ENCODE measurements at places on chromosomes 1 and 21. TPM values are rescaled to one million over a fixed set of nuclear protein-coding genes. Genes with fewer than 3 reads are reported as not detected.

The UBE2U gene
- not detected for total RNA-seq

The TMOD4 gene
- not detected for total RNA-seq

The NR5A2 gene
- total RNA-seq: not detected

The OVAAL gene
- not detected for total RNA-seq

The SYNC gene
- 15.6 TPM for total RNA-seq

The PTPN14 gene
- 19.0 TPM for total RNA-seq

The TGFB2 gene
- total RNA-seq: 13.6 TPM

The SELE gene
- total RNA-seq: 0.29 TPM

The PRAMEF18 gene
- total RNA-seq: not detected

DNA sequence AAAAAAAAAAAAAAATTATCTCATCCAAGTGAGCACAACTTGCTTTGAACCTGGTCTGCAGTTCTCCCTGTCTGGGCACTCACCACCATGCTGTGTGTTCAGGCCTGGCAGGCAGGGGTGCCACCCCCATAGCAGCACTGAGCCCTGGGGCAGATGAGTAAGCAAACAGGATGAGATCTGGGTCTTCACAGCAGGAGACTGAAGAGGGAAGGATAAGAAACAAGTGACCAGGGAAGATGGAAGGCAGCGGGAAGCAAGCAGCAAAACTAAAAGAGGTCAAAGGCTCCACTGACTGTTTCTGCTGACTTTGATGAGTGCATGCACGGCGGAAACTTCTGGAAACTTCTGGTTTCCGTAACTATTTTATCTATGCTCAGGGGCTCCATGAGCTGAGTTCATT, 133.5 kb upstream of the SOD1 start:
- no peaks in the 10 kb centered on the region for H3K4me1 ChIP-seq
- no peak for DNase-seq
- no peak overlapping the region for H3K4me3 ChIP-seq
- no peaks in the 10 kb centered on the region for H3K27me3 ChIP-seq

DNA sequence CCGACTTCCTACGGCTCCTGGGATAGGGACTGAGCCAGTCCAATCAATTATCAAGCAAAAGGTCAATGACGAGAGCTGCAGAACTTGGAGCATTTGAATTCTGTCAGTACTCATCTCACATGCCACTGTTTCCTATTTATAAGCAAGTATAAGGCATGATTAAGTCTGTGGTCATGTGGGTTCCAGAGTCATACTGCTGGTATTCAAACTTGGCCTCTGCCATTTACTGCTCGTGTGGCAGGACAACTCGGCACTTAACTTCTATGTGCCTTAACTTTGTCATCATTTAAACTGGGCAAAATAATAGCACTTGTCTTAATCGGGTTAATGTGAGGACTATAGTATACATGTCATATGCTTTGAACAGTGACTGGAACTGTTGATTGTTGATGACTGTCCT, 44.9 kb upstream of the TNFSF18 start:
- H3K4me3 ChIP-seq: no peak overlapping the region
- DNase-seq: no peak
- no peaks in the 10 kb centered on the region for H3K36me3 ChIP-seq
- H3K27me3 ChIP-seq: no peaks in the 10 kb centered on the region
- no peak overlapping the region for H3K27ac ChIP-seq

DNA sequence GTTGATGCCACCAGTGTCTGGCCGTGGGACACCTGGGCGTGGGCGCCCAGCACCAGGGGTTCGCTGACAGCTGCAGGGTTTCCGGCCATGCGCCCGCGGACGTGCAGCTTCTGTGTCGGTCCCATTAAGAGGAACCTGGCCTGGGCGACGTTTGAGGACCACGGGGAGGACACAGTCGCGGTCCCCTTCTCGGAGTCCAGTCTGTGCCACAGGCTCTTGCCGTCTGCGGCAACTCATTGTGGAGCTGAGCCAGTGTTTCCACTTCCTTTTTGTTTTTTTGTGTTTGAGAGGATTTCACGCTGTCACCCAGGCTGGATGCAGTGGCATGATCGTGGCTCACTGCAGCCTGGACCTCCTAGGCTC, 1.6 kb upstream of the C1orf159 start:
- DNase-seq: no peak
- no peak overlapping the region for H3K4me3 ChIP-seq
- peaks cover 28% of the 10 kb centered on the region for H3K4me1 ChIP-seq
- no peaks in the 10 kb centered on the region for H3K27me3 ChIP-seq

DNA sequence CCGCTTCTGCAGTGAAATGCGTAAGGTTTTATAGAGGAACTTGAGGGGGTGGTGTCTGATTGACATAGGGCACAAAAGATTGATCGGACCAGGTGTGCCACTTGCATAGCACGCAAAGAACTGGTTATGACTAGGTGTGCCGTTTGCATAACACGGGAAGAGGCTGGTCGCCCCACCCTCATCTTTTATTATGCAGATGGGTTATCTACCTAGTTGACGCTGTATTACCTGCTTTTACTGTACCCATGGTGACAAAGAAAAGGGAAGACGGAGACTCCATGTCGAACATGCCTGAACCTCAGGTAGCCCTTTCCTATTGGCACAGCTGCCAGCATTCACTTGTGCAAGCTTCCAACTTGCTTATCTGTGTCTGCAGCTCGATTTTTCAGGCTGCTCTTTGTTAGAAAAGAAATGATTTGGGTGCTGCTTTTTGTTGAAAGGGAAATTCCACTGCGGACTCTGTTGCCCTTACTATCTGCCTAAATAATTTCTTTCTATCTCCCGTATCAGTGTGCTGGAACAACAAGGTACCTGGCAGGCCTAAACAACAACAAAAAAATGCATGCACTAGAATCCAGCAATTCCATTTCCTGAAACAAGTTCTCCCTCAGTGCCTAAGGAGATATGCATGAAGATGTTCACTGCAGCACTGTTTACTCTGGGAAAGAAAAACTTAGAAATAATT, 194.4 kb upstream of the KAZN start:
- H3K4me3 ChIP-seq: no peak overlapping the region
- H3K27me3 ChIP-seq: no peaks in the 10 kb centered on the region
- H3K36me3 ChIP-seq: no peaks in the 10 kb centered on the region

GRCh38 chr21:45204395-45204794, 83.3 kb downstream of the POFUT2 start:
- H3K4me1 ChIP-seq: peaks cover 9% of the 10 kb centered on the region
- H3K27ac ChIP-seq: no peak overlapping the region
- peaks cover 76% of the 10 kb centered on the region for H3K36me3 ChIP-seq
- DNase-seq: no peak

- no peak overlapping the region for H3K4me3 ChIP-seq
- H3K36me3 ChIP-seq: peaks cover 15% of the 10 kb centered on the region
- H3K27me3 ChIP-seq: no peaks in the 10 kb centered on the region
- H3K4me1 ChIP-seq: no peaks in the 10 kb centered on the region
Observed at GRCh38 chr1:236750928-236751327, 44.2 kb upstream of the MTR start.

- no peak overlapping the region for H3K27ac ChIP-seq
- H3K36me3 ChIP-seq: no peaks in the 10 kb centered on the region
- no peak for DNase-seq
- no peak overlapping the region for H3K4me3 ChIP-seq
- no peaks in the 10 kb centered on the region for H3K27me3 ChIP-seq
Observed at GRCh38 chr1:116506132-116507004, 64.5 kb downstream of the CD58 start.

GRCh38 chr1:225458222-225458631, 30.4 kb upstream of the LBR start:
- H3K4me1 ChIP-seq: peaks cover 21% of the 10 kb centered on the region
- H3K27me3 ChIP-seq: no peaks in the 10 kb centered on the region
- no peak for DNase-seq
- H3K36me3 ChIP-seq: no peaks in the 10 kb centered on the region
- H3K4me3 ChIP-seq: no peak overlapping the region
- peak overlapping the region; percentile 24 for H3K27ac ChIP-seq

GRCh38 chr1:113456967-113457366, 66.7 kb downstream of the MAGI3 start:
- H3K36me3 ChIP-seq: no peaks in the 10 kb centered on the region
- peak; percentile 40 for DNase-seq
- H3K27me3 ChIP-seq: no peaks in the 10 kb centered on the region
- H3K27ac ChIP-seq: peak overlapping the region; percentile 72
- H3K4me1 ChIP-seq: peaks cover 44% of the 10 kb centered on the region

- no peaks in the 10 kb centered on the region for H3K27me3 ChIP-seq
- peaks cover 58% of the 10 kb centered on the region for H3K36me3 ChIP-seq
- H3K4me3 ChIP-seq: no peak overlapping the region
- DNase-seq: no peak
Observed at GRCh38 chr1:180970333-180971079, 52.2 kb downstream of the STX6 start.

DNA sequence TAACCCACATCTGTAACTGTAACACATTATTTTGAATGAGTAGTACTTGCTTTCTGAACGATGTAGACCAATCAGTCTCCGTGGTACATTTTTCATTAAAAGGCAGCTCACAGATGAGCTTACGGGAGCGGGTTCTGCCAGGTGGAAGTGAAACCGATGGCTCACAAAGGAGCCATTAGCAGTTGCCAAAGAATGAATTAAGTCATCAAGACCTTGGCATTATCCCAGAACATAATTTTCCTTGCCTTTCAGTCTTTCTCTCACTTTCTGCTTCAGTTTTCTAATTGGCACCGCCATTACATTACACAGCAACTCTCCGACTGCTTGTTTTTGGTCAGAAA, 33.5 kb upstream of the UTS2 start:
- H3K4me3 ChIP-seq: peak overlapping the region; percentile 19
- H3K27me3 ChIP-seq: peaks cover 29% of the 10 kb centered on the region

GRCh38 chr1:161121834-161122233, 3.9 kb downstream of the NIT1 start:
- no peak overlapping the region for H3K4me3 ChIP-seq
- peaks cover 58% of the 10 kb centered on the region for H3K36me3 ChIP-seq
- H3K27ac ChIP-seq: no peak overlapping the region
- peaks cover 21% of the 10 kb centered on the region for H3K4me1 ChIP-seq

GRCh38 chr1:180301135-180301742, 71.2 kb downstream of the LHX4 start:
- no peaks in the 10 kb centered on the region for H3K27me3 ChIP-seq
- H3K27ac ChIP-seq: no peak overlapping the region
- DNase-seq: no peak
- no peaks in the 10 kb centered on the region for H3K36me3 ChIP-seq

DNA sequence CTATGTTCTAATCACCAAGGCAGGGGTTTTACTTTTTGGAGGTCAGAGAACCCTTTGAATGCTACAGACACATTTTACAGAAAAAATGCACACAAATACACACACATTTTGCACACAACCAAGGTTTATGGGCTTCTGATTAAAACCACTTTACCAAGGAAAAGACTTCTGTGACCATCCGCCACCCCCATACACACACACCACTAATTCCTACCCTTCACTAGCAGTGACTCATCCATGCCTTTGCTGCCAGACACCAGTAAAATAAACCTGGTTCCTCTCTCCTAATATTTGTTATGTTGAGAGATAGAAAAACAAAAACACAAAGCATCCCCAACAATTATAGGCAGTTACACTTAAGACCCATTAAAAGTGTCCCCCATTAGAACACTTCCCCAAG, 12.9 kb downstream of the PIGM start:
- H3K27ac ChIP-seq: no peak overlapping the region
- H3K4me1 ChIP-seq: no peaks in the 10 kb centered on the region
- H3K36me3 ChIP-seq: no peaks in the 10 kb centered on the region
- DNase-seq: no peak

DNA sequence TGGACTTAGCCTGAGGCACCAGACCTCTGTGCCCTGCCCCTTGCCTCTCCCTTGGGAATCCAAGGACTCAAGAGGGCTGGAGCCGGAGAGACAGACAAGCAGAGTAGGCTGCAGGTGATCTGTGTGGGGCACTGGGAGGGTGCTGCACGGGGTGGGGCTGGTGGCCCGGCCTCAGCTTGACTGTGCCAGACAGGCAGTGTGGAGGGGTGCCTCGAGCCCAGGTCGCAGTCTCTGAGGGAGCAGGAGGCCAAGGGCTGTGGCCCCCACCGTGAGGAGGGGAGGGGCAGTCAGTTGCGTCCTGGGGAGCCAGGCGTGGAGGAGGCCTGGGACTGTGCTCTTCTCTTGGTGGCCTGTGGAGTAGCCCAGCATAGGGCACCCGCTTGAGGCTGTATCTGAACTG, 4.0 kb downstream of the GABRD start:
- H3K4me1 ChIP-seq: peaks cover 8% of the 10 kb centered on the region
- H3K27me3 ChIP-seq: peaks cover 54% of the 10 kb centered on the region
- no peak for DNase-seq

DNA sequence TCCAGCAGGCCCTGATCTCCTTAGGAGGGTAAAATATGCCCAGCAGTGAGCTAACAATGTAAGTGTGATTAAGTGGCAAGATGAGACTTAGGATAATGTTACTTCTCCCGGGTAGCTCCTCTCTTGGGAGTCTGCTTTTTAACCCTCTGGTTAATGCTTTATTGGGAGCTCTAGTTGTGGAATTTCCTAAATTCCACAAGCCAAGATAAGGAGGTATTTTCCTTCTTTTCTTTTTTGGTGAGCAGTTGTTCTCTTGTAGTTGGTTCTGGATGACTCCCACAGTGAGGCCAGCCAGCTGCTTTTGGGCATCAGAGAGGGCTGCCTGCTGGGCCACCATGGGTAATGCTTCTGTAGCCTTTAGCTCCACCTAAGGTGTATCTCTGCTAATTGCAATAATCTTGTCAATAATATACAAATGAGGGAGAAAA, 19.3 kb downstream of the C1orf52 start:
- no peak for DNase-seq
- H3K36me3 ChIP-seq: no peaks in the 10 kb centered on the region
- no peak overlapping the region for H3K4me3 ChIP-seq
- no peak overlapping the region for H3K27ac ChIP-seq

GRCh38 chr1:118042501-118042900, 113.0 kb downstream of the WDR3 start:
- no peak overlapping the region for H3K4me3 ChIP-seq
- no peaks in the 10 kb centered on the region for H3K36me3 ChIP-seq
- no peak overlapping the region for H3K27ac ChIP-seq
- H3K4me1 ChIP-seq: no peaks in the 10 kb centered on the region
- no peak for DNase-seq

- peak overlapping the region; percentile 92 for H3K4me3 ChIP-seq
- peaks cover 67% of the 10 kb centered on the region for H3K4me1 ChIP-seq
- H3K27ac ChIP-seq: peak overlapping the region; percentile 97
- DNase-seq: peak; percentile 49
- no peaks in the 10 kb centered on the region for H3K36me3 ChIP-seq
Observed at GRCh38 chr1:41240781-41241353, 1.2 kb downstream of the SCMH1 start.

GRCh38 chr1:206023695-206024094, at the start of gene CTSE:
Gene CTSE (minus strand): TSS chr1:206023895. CDS start chr1:206023791, 104 bp downstream.
- peak within 1 kb of the TSS; percentile 29 for H3K4me3 ChIP-seq
- H3K4me1 ChIP-seq: peaks cover 21% of the 10 kb centered on the region
- no peaks in the 10 kb centered on the region for H3K36me3 ChIP-seq
- H3K27me3 ChIP-seq: no peaks in the 10 kb centered on the region

Data from stomach (tissue), 19 donors.